Left ventricle myocardium inferior (tissue), 1 donor: ENCODE measurements at places on chromosomes 6 and 20. TPM values are rescaled to one million over a fixed set of nuclear protein-coding genes. Genes with fewer than 3 reads are reported as not detected.

IRAK1BP1 gene
- 4.7 TPM for total RNA-seq

RAET1L gene
- not detected for total RNA-seq

SCRT2 gene
- total RNA-seq = not detected

RAD21L1 gene
- not detected for total RNA-seq

GRM1 gene
- total RNA-seq = 6.7 TPM

CD24 gene
- 0.71 TPM for total RNA-seq

EEF1A1 gene
- total RNA-seq = 1,882 TPM

SAMD5 gene
- 0.33 TPM for total RNA-seq

FRMD1 gene
- 0.16 TPM for total RNA-seq

B3GALT4 gene
- total RNA-seq = 7.5 TPM

- no peak overlapping the region for H3K27ac ChIP-seq
- no peaks in the 10 kb centered on the region for H3K27me3 ChIP-seq
- no peaks in the 10 kb centered on the region for H3K4me1 ChIP-seq
- H3K36me3 ChIP-seq = no peaks in the 10 kb centered on the region
- no peak for DNase-seq
These were observed 436.9 kb downstream of the HTR1B start for GRCh38 chr6:77026341-77026740.

DNA sequence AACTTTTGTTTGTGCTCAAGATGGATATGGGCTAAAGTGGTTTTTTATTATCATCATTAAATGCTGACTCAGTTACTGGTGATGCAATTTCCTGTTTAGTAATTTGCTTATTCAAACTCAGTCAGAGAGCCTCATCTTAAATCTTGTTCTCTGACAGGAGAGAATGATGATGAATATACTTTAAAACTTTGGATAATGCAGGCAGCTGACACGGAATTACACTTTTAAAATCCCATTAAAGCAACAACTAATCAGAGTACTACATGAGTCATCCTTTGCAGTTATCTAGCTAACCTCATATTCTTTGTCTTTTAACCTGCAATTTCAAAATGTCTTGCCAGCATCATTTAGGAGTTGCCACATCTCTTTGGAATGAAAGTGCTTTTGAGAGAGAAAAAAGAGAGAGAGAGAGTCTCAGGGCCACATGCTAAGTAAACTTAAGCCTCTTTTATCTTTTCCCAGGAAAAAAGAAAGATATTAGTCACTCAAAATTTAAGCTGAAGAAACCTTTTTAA is 9.2 kb upstream of the C6orf141 start:
- no peaks in the 10 kb centered on the region for H3K4me1 ChIP-seq
- no peak for DNase-seq
- H3K36me3 ChIP-seq = no peaks in the 10 kb centered on the region

- H3K4me1 ChIP-seq = peaks cover 21% of the 10 kb centered on the region
- no peak for DNase-seq
- peaks cover 9% of the 10 kb centered on the region for H3K36me3 ChIP-seq
- no peaks in the 10 kb centered on the region for H3K27me3 ChIP-seq
- no peak overlapping the region for H3K27ac ChIP-seq
These were observed 169.5 kb upstream of the THEMIS start for GRCh38 chr6:128070406-128070805.

- H3K4me1 ChIP-seq = no peaks in the 10 kb centered on the region
- no peak for DNase-seq
- no peaks in the 10 kb centered on the region for H3K36me3 ChIP-seq
- no peak overlapping the region for H3K4me3 ChIP-seq
These were observed 72.7 kb downstream of the FAXC start for GRCh38 chr6:99276747-99277146.

DNA sequence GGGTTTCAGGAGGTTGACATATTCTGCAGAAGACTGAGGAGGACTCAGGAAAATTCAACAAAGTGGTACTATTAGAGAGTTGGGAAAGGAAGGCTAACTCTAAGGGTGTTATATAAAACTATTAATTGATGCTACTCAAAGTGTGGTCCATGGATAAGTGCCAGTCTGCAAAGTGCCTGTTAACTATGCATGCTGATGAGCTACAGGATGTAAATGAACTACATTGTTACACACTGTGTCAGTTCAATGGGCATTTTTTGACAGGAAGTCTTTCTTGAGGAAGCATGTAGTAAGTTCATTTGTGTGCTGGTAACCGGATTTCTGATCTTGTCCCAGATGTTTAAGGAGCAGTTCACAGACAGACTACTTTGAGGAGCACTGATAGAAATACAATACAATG is 75.6 kb downstream of the KLHL32 start:
- no peak overlapping the region for H3K27ac ChIP-seq
- no peaks in the 10 kb centered on the region for H3K4me1 ChIP-seq
- DNase-seq = no peak
- no peaks in the 10 kb centered on the region for H3K27me3 ChIP-seq
- no peak overlapping the region for H3K4me3 ChIP-seq

DNA sequence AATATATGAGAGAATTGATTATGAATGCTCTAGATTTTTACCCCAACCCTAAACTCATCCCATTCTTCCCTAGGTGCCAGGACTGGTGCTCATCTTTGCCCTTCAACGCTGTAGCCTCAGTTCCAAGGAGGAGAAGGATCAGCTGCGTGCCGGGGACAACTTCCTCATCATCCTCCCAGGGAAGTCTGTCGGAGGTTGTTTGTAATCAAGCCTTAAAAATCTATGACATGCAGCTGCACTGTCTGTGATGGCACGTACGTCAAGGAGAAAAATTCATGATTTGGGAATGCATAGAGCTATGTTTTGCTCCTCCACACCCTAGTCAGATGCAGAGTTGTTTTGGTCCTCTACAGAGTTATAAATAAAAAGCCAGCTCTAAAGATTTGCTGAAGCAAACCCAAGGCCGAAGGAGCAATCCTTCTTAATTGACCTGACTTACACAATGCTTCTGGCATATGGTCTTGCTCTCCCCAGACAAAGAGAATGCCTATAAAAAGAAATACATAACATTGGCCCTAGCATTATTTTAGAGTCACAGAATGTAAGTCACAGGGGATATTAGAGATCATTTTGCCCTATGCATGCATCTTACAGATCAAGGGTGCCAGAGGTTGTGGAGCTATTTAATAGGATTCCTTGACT is 244.2 kb downstream of the HIVEP2 start:
- H3K27ac ChIP-seq = no peak overlapping the region
- DNase-seq = no peak
- H3K4me1 ChIP-seq = peaks cover 16% of the 10 kb centered on the region
- no peak overlapping the region for H3K4me3 ChIP-seq
- no peaks in the 10 kb centered on the region for H3K27me3 ChIP-seq

DNA sequence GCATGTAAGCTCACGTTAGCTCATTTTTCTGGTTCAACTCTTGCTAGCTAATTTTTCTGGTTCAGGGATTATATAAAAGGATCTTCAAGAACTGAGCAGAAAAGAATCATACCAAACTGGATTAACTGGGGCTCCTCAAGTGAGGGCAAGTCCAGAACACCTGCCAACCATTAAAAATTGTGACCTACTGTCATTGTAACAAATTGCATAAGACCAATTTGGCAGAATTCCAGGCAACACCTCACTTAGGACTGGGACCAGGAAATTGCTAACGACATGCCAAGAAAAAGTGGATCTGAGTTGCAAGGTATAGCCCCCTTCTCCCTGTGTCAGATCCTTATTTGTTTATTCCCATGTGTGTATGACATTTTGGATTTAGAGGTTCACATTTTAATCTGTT is 216.6 kb downstream of the HIVEP2 start:
- no peak overlapping the region for H3K27ac ChIP-seq
- H3K4me3 ChIP-seq = no peak overlapping the region
- H3K4me1 ChIP-seq = peaks cover 22% of the 10 kb centered on the region
- H3K36me3 ChIP-seq = no peaks in the 10 kb centered on the region
- DNase-seq = no peak
- H3K27me3 ChIP-seq = no peaks in the 10 kb centered on the region

GRCh38 chr6:149901444-149902140 is 3.7 kb upstream of the RAET1E start:
- no peak for DNase-seq
- no peaks in the 10 kb centered on the region for H3K36me3 ChIP-seq
- no peaks in the 10 kb centered on the region for H3K27me3 ChIP-seq
- H3K27ac ChIP-seq = no peak overlapping the region
- peaks cover 26% of the 10 kb centered on the region for H3K4me1 ChIP-seq

- H3K36me3 ChIP-seq = no peaks in the 10 kb centered on the region
- H3K27me3 ChIP-seq = peaks cover 75% of the 10 kb centered on the region
- DNase-seq = no peak
- H3K4me3 ChIP-seq = no peak overlapping the region
- peaks cover 12% of the 10 kb centered on the region for H3K4me1 ChIP-seq
- no peak overlapping the region for H3K27ac ChIP-seq
These were observed 255.1 kb upstream of the KCNG1 start for GRCh38 chr20:51277961-51278360.

DNA sequence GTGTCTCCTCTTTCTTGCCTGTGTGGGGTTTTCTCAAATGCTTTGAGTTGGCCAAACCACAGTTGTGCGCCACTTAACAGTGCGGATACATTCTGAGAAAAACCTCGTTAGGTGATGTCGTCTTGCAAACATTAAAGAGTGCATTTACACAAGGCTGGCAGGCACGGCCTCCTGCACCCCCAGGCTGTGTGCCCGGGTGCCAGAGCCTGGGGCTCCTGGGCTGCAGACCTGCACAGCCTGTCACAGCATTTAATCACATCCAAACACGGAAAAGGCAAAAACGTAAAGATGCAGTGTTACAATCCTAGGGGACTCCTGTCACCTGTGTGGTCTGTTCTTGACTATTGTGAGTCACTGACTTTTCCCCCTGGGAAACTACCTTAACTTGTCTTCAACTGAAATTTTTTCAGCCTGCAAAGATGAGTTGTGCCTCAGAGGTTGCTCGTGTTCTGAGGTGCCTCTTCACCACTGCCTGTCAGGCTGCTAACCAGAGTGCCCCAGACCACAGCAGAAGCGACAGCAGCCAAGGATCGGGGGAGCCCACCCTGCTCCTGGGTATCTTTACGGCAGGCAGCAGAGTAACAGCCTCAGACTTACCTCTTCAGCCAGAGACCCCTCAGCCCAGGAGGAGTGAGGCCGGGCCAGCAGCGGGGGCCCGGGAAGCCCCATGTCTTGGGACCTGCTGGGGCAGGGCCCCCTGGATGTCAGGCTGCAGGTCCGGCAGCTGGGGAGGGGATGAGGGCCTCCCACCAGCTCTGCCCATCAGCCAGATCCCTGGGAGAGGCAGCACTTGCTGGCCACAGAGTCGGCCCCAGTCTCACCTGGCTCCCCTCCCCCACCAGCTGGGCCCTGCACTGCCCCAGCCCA is 683 bp upstream of the C20orf204 start:
- H3K36me3 ChIP-seq = peaks cover 47% of the 10 kb centered on the region
- H3K4me3 ChIP-seq = no peak overlapping the region
- H3K4me1 ChIP-seq = peaks cover 42% of the 10 kb centered on the region
- no peak for DNase-seq
- no peak overlapping the region for H3K27ac ChIP-seq

GRCh38 chr6:73523434-73524123 is 2.7 kb upstream of the EEF1A1 start:
- peak; percentile 61 for DNase-seq
- peaks cover 55% of the 10 kb centered on the region for H3K4me1 ChIP-seq
- peaks cover 11% of the 10 kb centered on the region for H3K36me3 ChIP-seq
- H3K27me3 ChIP-seq = peaks cover 76% of the 10 kb centered on the region
- peak overlapping the region; percentile 72 for H3K4me3 ChIP-seq

GRCh38 chr6:130494729-130495128 is 128.9 kb downstream of the TMEM200A start:
- H3K36me3 ChIP-seq = no peaks in the 10 kb centered on the region
- DNase-seq = no peak
- no peaks in the 10 kb centered on the region for H3K27me3 ChIP-seq
- no peak overlapping the region for H3K4me3 ChIP-seq
- H3K4me1 ChIP-seq = no peaks in the 10 kb centered on the region

GRCh38 chr6:65546894-65547293 is 160.1 kb downstream of the EYS start:
- DNase-seq = no peak
- no peaks in the 10 kb centered on the region for H3K4me1 ChIP-seq
- H3K36me3 ChIP-seq = no peaks in the 10 kb centered on the region
- H3K27me3 ChIP-seq = no peaks in the 10 kb centered on the region

DNA sequence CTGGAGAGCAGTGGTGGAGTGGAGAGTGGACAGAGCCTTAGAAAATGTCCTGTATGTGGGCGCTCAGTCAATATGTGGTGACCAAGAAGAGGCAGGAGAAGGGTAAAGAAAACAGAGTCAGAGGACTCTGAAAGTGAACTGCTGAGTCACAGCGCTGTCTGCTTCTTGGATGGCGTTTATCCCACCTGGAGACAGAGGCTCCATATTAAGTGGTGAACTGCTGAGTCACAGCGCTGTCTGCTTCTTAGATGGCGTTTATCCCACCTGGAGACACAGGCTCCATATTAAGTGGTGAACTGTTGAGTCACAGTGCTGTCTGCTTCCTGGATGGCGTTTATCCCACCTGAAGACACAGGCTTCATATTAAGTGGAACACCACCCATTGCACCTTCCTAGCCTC is 119.3 kb upstream of the RALGAPA2 start:
- H3K4me3 ChIP-seq = no peak overlapping the region
- no peak for DNase-seq
- no peaks in the 10 kb centered on the region for H3K36me3 ChIP-seq
- H3K4me1 ChIP-seq = no peaks in the 10 kb centered on the region
- no peak overlapping the region for H3K27ac ChIP-seq
- peaks cover 65% of the 10 kb centered on the region for H3K27me3 ChIP-seq
